ENCODE measurements at places on chromosomes 1 and 21.

DNA sequence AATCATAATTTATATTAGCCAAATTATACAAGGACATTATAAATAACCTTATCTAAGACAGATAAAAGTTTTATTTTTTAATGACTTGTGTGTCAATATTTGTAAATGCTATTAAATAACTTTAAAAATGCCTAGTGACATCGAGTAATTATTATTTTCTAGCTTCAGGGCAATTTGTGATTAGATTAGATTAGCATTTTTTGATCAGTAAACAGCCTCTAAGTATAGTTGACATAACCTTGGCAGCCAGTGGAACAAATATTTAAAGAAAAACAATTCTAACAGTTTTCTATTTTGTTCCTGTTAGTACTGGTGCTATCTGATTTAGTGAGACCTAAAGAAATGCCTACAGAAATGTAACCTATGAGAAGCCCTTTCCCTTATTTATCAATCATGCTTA, 169.1 kb downstream of the PLA2G4A start:
- DNase-seq = peak; percentile 11

DNA sequence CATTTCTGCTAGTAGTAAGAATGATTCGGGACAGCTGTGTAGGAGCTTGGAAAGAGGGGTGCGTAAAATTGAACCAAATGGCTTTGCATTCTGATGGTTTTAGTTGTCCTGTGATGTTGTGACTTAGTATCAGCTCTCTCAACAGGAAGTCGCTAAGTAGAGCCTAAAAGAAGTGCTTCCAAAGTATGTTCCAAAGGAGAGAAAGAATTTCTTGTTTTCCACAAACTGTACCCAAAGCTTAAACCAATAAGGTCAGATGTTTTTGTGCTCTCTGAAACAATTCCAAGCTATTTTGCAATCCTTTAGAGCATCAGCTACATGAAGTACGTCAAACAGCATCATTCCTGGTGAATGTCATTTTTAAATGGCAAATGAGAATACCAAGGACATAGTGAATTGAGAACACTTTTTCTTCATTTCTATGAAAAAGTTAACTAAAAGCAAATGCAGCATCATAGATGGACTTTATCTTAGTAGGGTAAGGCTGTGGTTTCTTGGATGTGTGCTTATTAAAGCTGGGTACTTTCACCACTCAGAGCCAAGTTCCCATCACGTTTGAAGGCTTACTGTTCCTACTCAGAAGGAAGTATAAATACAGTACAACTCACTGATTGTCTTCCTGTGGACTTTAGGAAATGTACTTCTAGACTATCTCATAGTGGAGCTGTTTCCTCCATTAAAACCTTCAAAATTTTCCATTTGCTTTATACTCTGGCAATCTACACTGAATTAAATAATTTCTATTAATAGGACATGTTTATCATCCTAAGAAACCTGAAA, 148.6 kb downstream of the C1orf21 start:
- no peak for DNase-seq

GRCh38 chr1:47699492-47700235, 261.8 kb downstream of the FOXD2 start:
- DNase-seq = no peak

- DNase-seq = no peak
Measured at GRCh38 chr1:32580348-32581017, 41.3 kb downstream of the ZBTB8A start.

DNA sequence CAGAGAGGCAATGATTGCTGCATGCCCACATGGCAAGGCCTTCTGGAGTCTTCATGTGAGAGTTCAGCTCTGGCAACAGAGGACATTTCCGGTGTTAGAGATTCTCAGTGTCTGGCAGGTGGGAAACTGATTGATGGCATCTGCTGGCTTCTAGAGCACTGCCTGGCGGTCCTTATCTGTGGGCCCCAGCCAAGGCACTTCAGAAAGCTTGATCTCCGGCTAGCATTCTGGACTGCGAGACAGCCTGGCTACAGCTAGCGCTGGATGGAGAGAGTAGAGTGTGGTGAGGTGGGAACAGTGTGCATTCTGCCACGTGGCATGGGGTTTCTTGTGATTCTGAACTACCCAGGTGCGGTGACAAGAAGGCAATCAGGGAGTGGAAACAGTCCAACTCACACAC, 9.4 kb downstream of the ZNF678 start:
- DNase-seq = no peak

- no peak for DNase-seq
Measured at GRCh38 chr1:91440847-91441246, 36.2 kb upstream of the HFM1 start.

DNA sequence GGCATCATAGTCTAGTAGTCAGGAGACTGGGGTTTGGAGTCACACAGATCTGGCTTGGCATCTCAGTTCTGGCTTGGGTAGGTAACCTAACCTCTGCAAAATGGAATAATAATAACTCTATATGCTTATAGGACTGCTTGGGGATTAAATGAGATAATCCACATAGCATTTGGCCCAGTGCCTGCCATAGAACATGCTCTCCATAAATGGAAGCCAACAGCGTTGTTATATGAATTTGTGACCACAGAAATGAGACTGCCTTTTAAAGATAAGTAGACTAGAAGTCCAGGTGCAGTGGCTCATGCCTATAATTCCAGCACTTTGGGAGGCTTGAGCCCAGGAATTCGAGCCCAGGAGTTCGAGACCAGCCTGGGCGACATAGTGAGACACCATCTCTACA, 4.0 kb upstream of the OPRD1 start:
- no peak for DNase-seq

DNA sequence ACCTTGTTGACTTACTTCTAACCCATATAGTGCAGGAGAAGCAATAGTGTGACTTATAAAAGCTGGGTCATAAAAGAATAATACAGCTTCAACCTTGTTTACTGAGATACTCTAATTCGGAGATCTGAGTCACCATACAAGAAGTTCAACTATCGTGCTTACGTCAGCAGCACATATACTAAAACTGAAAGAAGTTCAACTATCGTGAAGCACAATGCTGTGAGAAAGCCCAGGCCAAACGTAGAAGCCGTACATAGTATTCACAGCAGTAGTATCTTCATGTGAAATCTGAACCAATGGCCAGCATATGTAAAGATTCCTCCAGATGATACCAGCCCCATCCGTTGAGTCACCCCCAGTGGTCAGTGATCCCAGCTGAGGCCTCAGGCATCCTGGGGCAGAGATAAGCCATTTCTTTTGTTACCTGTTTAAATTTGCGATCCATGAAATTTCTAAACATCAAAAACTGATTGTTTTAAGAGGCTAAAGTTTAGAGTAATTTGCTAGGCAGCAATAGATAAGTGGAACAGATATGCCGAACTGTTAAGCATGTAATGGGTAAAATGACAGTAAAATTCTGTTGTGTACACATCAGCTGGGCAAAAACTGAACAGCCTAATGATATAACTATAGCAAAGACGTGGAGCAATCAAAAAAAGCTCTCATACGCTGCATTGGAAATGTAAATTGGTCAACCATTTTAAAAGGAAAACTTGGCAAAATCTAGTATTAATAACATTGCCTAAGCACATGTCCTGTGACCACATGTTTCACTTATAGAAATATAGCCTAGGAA, 53.9 kb upstream of the SAMD13 start:
- DNase-seq = peak; percentile 41

- DNase-seq = no peak
Measured at GRCh38 chr1:213183036-213183672, 132.1 kb downstream of the RPS6KC1 start.

GRCh38 chr1:6646499-6647148, 22.0 kb downstream of the THAP3 start:
- DNase-seq = peak; percentile 38

DNA sequence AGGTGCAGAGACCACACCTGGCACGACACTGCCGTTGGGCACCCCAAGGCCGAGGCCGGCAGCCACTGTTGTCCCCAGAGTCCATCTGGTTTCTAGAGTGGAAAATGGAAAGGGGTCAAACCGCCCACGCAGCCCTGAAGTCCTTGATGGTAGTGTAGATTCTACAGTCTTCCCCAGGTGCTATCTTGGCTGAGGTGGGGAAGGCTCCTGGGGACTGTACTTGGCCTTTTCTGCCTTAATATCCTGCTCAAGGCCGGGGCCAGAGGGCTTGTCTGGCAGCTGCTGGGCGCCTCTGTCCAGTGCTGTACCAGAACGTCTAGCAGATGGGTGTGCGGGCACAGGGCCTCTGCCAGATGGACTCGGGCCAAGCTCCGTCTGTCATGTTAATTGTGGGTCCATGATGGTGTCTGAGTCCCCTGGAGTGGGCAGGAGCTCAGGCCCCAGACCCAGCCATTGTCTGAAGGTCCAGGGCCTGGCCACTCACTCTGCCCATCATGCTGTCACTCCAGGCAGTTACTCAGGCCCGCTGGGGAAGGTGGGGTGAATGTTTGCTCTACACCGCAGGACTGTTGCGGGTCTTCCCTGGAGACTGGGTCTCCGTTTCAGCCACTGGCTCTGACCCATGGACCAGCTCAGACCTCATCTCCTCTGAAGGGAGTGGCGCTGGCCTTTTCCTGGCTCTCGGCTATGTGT, 161.9 kb upstream of the COL6A1 start:
- DNase-seq = no peak

- no peak for DNase-seq
Measured at GRCh38 chr1:3468236-3469103, 14.0 kb downstream of the ARHGEF16 start.

GRCh38 chr1:226806988-226807387, 63.4 kb upstream of the PSEN2 start:
- DNase-seq = no peak

- DNase-seq = no peak
Measured at GRCh38 chr1:112840631-112841624, 115.1 kb downstream of the SLC16A1 start.

- no peak for DNase-seq
Measured at GRCh38 chr1:21762022-21762404, 20.9 kb downstream of the USP48 start.

- no peak for DNase-seq
Measured at GRCh38 chr1:216032961-216033614, 390.2 kb downstream of the USH2A start.

- DNase-seq = no peak
Measured at GRCh38 chr1:31995263-31995662, 18.4 kb upstream of the KHDRBS1 start.

- no peak for DNase-seq
Measured at GRCh38 chr1:84350550-84350949, 47.7 kb upstream of the DNASE2B start.

DNA sequence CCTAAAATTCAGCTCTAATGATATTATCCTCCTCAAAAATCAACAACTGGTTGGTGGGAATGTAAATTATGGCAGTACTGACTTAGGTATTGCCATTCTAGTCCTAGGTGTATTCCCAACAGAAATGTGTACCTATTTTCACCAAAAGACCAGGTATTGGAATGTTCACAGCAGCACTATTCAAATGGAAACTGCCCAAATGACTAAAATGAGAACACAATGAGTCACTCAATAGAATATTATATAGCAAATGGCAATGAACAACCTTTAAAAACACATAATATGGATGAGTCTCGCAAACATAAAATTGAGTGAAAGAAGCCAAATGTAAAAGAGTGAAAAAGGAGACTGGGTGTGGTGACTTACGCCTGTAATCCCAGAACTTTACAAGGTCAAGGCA, 44.9 kb downstream of the GADD45A start:
- DNase-seq = no peak

DNA sequence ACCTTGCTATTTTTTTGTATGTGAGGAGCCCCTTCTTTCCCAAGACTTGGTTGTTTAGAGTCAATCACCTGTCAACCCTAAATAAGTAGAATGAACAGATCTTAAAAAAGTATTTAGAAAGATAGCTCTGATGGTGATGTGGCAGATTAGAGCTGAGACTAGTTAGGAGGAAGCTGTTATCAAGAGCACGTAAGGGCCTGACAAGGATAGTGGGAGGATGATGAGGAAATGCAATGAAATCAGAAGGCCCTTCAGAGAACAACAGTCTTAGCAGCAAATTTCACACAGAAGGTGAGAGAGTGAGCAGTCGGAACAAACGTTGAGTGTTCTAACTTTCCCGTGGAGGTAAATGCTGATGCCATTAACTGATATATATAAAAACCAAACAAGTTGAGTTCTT, 15.9 kb upstream of the S1PR1 start:
- DNase-seq = no peak

DNA sequence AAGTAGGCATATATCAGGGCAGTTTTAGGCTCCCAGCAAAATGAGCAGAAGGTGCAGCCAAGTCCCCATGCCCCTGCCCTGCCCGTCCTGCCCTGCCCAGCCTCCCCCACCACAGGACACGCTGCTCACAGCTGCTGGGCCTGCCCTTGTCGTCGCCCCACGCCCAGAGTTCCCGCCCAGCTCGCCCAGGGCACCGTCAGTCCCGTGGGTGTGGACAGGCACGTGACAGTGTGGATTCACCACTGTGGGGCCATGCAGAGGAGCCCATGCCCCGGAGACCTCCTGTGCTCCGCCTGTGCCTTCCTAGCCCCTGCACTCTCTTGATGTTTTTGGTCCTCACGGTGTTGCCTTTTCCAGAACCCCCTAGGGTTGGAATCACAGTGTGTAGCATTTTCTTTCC, 7.0 kb downstream of the FAAP20 start:
- DNase-seq = peak; percentile 43

- no peak for DNase-seq
Measured at GRCh38 chr21:33682992-33683627, 40.8 kb downstream of the ITSN1 start.

- DNase-seq = no peak
Measured at GRCh38 chr1:44273560-44274350, 60.5 kb downstream of the DMAP1 start.

GRCh38 chr1:244092964-244093638, 42.0 kb downstream of the ZBTB18 start:
- DNase-seq = peak; percentile 42

GRCh38 chr1:17606826-17607440, 67.4 kb downstream of the ARHGEF10L start:
- peak; percentile 79 for DNase-seq

GRCh38 chr1:172733815-172734214, 74.9 kb downstream of the FASLG start:
- DNase-seq = no peak

DNA sequence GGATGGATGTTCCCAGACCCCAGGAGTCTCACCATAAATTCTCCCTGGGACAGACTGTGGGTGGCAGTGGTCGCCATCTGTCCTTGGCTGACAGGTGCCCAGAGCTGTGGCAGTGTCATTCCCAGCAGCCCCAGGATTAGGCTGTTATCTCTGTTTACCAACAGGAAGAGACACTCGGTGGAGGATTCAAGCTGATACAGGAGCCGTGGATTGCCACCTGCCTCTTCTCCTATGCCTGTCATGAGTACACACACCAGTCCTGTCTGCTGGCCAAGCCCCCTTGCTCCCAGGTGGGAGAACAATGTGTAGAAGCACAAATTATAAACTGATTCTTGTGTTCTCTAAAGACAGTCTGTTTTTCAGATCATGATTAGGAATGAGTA, 152.6 kb downstream of the ETS2 start:
- no peak for DNase-seq

- DNase-seq = no peak
Measured at GRCh38 chr1:228415221-228415620, 1.4 kb downstream of the TRIM17 start.

- DNase-seq = no peak
Measured at GRCh38 chr1:51600965-51601364, 15.9 kb upstream of the OSBPL9 start.

DNA sequence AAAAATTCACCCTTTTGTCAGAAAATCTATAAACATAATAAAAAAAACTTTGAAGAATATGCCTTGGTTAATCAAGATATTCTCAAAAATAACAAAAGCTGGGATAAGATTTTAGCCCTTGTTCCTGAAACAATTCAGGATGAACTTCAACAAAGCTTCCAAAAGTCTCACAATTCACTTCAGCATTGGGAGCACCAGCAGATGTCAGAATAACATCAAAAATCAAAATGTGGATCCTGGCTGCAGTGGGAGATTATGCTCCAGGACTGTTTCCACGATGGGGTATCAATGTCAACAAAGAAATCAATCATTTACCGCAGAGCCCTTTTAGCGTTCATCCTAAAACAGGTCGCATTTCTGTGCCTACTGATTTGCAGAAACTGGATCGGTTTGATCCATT, 35.2 kb downstream of the ZNF670 start:
- no peak for DNase-seq
